NCI-H2081 treated with DMSO at 0.1 percent for 48 hours (cell line): ENCODE measurements at places on chromosomes 7 and 10.

GRCh38 chr10:98254234-98254974 lies 13.6 kb downstream of the LOXL4 start:
- no peak for DNase-seq

GRCh38 chr7:142496545-142496991 lies 238.7 kb upstream of the PRSS58 start:
- DNase-seq = no peak

GRCh38 chr10:31708474-31708873 lies 220.2 kb downstream of the ARHGAP12 start:
- no peak for DNase-seq

GRCh38 chr10:6056411-6057135 lies 5.6 kb downstream of the IL2RA start:
- no peak for DNase-seq

DNA sequence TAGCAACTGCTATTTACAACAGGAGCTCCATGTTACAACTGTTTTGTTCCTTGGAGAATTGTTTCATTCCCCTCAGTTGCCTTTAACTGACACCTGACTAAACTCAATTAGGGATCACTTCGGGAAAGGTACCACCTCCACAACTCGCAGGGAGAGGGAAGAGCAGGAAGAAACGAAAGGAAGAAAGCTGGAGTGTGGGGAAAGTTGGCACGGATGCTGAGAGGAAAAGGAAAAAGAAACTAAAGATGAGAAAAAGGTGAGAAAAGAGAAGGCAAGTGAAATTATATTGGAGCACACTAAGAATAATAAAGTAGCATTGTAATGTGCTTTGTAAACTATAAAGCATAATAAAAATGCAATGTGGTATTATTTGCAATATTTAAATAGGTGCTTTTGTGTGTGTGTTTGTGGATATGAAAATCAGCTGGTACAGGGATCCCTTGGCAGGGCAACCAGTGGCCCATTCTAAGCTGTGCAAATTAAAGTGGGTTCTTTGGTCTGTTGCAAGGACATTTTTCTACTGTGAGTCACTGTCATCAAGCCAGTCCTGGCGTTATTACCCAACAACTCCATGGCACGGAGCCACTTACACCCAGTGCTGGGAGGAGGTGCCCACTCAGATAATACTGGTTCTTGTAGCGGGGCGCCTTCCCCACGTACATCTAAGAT lies 45.9 kb downstream of the HIPK2 start:
- DNase-seq = no peak

- DNase-seq = no peak
These were observed 566.1 kb upstream of the GALNT17 start for GRCh38 chr7:70565721-70566370.

DNA sequence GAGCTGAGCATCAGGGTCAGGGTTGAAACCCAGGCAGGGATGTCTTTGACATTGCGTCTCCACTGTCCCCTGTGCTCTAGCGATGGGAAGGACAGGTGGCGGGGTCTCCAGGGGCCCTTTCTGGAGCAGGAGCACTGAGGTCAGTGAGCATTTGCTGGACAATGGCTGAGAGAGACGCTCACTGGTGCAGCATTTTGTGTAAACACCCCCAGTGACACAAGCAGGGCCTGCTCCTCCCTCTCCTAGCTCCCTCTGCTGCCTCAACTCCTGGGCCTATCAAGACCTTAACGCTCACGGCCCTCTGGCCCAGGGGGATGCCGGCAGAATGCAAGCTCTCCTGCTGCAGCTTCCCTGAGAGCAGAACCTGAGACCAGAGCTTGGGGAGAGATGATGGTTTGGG lies 17.4 kb upstream of the INMT start:
- DNase-seq = no peak

DNA sequence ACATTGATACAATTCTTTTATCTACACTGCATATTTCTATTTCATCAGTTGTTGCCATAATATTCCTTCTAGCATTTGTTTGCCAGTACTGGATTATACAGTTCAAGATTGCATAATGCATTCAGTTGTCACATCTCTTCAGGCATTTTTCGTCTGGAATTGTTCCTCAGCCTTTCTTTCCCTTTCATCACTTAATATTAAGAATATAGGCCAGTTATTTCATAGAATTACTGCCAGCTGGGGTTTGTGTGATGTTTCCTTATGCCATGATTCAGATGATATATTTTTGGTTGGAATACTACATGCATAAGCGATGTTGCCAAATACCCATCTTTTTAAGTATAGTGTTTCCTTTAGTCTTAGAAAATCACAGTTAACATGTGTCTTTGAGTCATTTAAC lies 20.8 kb downstream of the KIFBP start:
- DNase-seq = no peak

GRCh38 chr10:61971003-61971325 lies 69.5 kb downstream of the ARID5B start:
- DNase-seq = no peak

DNA sequence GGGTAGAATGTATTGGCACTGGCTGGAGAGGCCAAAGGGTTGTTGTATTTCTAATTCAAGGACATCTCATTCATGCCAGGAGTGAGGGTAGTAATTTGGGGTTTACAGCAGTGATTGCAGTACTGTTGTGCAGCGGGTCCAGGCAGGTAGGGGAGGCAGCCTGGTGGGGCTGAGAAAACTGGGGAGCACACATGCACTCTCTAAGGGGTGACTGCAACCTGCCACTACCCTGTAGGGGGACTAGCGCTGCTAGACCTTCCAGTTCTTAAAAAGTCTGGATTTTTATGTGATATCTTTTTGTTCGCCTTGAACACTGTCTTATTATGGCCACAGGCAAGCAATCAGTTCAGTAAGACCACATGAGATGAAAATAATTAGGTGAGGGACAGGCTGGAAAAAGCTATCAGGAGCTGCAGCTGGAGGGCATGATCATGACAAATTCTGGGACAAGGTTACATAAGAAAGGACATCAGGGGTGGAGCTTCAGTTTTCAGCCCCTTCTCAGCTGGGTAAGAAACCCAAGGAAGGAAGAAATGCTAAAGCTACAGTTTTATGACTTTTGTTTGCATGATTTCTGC lies 149.0 kb downstream of the ARHGAP21 start:
- DNase-seq = no peak

- no peak for DNase-seq
These were observed 122.3 kb downstream of the NRP1 start for GRCh38 chr10:33212061-33212748.

- no peak for DNase-seq
These were observed 16.0 kb downstream of the BMPER start for GRCh38 chr7:33921216-33921938.

DNA sequence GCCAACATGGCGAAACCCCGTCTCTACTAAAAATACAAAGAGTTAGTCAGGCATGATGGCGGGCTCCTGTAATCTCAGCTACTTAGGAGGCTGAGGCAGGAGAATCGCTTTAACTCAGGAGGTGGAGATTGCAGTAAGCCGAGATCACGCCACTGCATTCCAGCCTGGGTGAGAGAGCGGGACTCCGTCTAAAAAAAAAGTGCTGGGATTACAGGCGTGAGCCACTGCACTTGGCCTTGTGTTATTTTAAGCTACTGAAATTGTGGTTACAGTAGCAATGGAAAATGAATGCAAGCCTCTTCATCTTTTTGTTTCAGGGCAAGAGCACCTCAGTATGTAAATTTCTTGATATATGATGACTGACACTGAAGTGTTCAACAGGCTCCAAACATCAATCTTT lies 106.4 kb upstream of the IMMP2L start:
- DNase-seq = no peak

GRCh38 chr10:69497611-69498390 lies 46.5 kb downstream of the TSPAN15 start:
- no peak for DNase-seq
